ENCODE measurements at places on chromosomes 2 and 18.

DNA sequence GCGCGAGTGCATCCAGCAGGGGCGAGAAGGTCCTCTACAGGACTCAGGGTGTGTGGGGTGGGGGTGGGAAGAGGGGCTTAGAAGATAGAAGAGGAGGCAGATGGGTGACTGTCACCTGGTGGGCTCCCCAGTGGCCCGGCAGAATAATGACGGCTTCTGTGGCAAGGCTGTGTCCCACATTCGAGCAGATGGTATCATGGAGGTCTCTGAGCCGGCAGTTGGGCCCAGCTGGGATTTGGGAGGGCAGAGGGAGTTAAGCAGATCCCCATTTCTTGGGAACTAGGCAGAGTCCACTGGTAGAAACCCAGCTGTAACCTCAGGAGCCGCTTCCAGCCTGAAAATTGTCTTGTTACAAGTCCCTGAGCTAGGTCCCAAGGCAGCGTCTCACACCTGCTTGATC is 28.4 kb upstream of the DTNB start:
- no peak for DNase-seq

DNA sequence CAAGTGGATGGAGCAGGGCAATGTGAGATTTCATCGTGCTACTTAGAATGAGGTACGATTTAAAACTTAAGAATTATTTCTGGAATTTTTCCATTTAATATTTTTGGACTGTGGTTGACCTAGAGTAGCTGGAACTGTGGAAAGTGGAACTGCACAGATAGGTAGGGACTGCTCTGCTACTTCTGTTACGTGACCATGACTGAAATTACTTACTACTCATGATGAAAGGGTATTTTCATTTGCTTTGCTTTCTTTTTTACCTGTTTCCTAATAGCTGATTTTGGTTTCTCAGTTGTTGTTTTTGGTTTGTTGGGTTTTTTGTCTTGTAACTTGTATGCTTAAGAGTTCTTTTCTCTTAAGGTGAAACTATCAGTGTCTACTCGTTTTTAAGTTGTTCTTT is 11.4 kb downstream of the UBE2E3 start:
- no peak for DNase-seq

- no peak for DNase-seq
Measured at GRCh38 chr18:3246635-3247239, 864 bp upstream of the MYL12A start.

DNA sequence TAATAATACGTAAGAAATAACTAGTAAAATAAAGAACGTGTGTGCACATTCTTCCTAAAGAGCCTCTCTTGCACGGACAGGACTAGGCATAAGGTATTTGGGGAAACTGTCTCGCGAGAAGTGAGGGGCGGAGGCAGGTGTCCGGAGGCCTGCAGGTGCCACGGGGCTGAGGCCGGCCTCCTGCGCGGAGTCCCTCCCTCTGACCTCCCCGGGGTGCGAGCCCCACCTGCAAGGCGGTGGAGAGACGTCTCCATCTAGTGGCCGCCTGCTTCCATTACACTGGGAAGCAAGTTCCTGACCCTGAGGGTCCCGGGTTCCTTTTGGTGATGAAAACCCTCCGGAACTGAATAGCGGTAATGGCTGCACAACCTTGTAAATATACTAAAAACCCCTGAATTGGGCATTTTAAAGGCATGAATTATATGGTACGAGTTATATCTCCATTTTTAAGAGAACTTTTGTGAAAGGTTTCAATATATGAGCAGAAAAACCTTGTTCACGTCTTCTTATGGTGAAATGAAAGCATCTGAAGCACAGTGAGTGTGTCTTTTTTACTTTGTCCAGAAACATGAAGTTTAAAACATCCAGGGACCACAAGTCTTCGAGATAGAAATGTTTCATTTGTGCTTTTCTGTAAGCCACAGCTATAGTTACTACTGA is 35.5 kb upstream of the CTDP1 start:
- DNase-seq = peak; percentile 47

DNA sequence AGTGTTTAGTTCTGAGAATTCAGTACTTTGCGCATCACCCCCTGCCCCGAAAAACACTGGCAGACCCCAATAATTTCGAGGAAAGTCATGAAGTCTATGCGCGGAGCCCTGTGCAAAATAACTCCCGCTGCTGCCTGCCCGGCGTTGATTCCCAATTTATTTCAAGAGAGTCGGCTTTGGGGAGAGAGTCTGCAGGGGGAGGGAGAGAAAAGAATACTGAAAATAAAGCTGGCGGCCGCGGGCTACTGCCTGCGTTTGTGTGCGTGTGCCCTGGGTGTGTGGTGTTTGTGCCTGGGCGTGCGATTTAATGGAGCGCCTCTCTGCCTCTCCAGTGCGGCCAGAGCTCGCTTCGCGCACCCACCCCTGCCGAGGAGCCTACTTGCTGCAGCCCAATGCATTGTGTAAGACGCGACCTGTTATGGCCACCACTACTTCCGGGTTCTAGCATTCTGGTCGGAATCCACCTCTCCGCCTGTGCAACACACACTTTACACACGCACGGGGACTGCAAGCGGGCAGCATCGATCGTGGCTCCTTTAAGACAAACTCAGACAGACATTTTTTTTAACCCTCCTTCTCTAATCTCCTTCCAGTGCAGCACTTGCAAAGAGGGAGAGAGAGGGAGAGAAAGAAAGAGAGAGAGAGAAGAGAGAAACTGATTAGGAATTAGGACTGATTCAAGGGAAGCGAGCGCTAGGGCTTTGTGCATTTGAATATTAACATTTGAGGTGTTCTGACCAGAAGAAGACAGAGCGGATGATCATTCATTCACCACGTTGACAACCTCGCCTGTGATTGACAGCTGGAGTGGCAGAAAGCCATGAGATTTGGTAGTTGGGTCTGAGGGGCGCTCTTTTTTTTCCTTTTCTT is at the start of gene MEIS1:
Gene MEIS1 (plus strand): TSS at position 447 of the 870 bp plus-strand sequence. CDS start 732 bp downstream, outside the sequence.
- DNase-seq = no peak

Data from stimulated activated CD8-positive, alpha-beta memory T cell treated with anti-CD3 and anti-CD28 coated beads, Interleukin-7, amount 100 ng/mL, for 1 hour (primary cell).